NCI-H1417 treated with DMSO at 0.1 percent for 48 hours (cell line): ENCODE measurements at places on chromosomes 2 and 18.

DNA sequence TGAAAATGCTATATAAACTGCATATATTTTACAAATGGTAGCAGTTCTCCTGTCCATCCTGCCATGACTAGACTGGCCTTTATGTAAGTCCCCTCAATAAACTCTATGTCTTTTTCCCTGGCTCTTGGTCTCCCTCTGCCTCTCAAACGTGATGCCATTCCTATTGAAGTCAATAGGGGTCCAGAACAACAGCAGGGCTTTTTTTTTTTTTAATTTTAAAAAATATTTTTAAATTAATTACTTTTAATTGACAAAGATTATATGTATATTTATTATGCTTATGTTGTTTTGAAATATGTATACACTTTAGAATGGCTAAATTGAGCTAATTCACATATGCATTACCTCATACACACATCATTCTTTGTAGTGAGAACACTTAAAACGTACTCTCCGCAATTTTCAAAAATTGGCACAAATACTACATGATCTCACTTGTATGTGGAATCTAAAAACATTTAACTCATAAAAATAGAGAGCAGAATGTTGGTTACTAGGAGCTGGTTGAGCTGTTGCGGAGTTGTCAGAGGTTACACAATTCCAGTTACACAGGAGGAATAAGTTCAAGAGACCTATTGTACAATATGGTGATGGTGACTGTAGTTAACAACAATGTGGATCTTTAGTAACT lies 123.1 kb downstream of the LRRTM4 start:
- no peak for DNase-seq

GRCh38 chr18:22609642-22610041 lies 191.9 kb upstream of the CTAGE1 start:
- no peak for DNase-seq

GRCh38 chr2:105038383-105039061 lies 653 bp downstream of the MRPS9 start:
- no peak for DNase-seq

GRCh38 chr2:30522421-30522820 lies 75.4 kb downstream of the LCLAT1 start:
- no peak for DNase-seq

DNA sequence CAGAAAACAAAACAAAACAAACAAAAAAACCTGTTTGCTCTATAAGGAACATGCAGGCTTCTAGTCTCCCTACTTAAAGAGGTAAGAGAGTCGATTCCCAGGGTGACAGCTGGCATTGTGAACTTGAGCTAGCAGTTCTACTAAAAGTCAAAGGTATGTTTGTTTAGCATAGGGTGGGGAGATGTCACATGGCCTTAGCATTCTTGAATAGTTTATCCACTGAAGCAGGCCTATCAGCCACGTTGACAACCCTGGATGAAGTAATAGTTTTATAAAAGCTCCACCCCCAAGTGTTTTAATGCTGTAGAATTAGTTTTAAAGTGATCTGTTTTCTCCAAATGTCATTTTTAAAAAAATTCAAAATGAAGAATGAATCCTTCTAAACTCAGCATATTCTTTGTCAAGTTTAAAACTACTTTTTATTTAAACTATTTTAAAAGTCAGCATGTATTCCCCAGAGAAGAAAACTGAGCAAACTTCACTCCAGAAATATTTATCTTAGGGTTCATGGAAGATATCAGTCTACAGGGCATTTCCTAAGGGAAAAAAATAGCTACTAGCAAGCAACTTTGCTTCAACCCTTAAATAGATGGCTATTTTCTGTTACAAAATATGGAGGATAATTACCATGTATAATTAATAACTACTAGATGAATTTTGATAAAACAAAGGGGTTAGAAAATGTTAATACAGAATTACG lies 1.7 kb downstream of the MYOM1 start:
- no peak for DNase-seq

- DNase-seq, result no peak
Measured at GRCh38 chr2:127811397-127812321, 688 bp upstream of the WDR33 start.
